ENCODE measurements at places on chromosomes 7 and 10. TPM values are rescaled to one million over a fixed set of nuclear protein-coding genes. Genes with fewer than 3 reads are reported as not detected.

The SLC26A3 gene
- not detected for total RNA-seq

The LLCFC1 gene
- total RNA-seq = not detected

The ETV1 gene
- total RNA-seq = 1.1 TPM

The LRRN3 gene
- 15.3 TPM for total RNA-seq

The CFTR gene
- total RNA-seq = not detected

The GOLGA7B gene
- 0.83 TPM for total RNA-seq

The C10orf67 gene
- 0.84 TPM for total RNA-seq

The TMEM229A gene
- not detected for total RNA-seq
